Right lung (tissue), 10 donors: ENCODE measurements at places on chromosomes 3 and 15. TPM values are rescaled to one million over a fixed set of nuclear protein-coding genes. Genes with fewer than 3 reads are reported as not detected.

COL6A6 gene
- polyA plus RNA-seq: 54.3 TPM

SPRED1 gene
- polyA plus RNA-seq: 38.4 TPM

SSUH2 gene
- 2.4 TPM for polyA plus RNA-seq

- no peak for DNase-seq
These were observed 24.5 kb upstream of the ZNF445 start for GRCh38 chr3:44501971-44502370.

GRCh38 chr3:11074011-11074410 is 80.3 kb upstream of the HRH1 start:
- no peak for DNase-seq
